Caudate nucleus (tissue), 63 donors: ENCODE measurements at places on chromosomes 5 and 9.

- DNase-seq = peak; percentile 97
These were observed 19.7 kb upstream of the GARNL3 start for GRCh38 chr9:127244609-127245601.

- no peak for DNase-seq
These were observed 6.4 kb upstream of the NOTCH1 start for GRCh38 chr9:136552117-136552703.

DNA sequence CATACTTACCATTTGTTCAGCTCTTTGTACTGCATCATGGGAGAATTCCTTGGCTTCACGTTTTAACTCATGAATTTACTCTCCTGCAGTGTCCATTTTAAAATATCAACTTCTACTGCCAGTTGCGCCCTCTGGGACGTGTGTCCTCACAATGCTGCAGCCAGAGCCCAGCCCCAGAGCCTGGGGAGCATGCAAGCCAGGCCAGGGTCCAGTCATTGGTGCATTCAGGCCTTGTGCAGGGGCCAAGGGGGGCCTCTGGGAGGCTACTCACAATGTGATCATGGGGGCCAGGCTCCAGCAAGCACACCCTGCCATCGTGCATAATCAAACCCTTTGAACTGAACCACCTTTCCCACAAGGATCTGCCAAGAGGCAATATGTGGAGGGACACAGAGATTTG, 105.6 kb upstream of the CCDC112 start:
- DNase-seq = no peak

GRCh38 chr9:86324901-86325300, 29.3 kb downstream of the TUT7 start:
- DNase-seq = no peak

- peak; percentile 4 for DNase-seq
These were observed 13.2 kb upstream of the AQP7 start for GRCh38 chr9:33415501-33416038.

- DNase-seq = no peak
These were observed 52.9 kb upstream of the PAPPA start for GRCh38 chr9:116100711-116101121.

- DNase-seq = no peak
These were observed 296.1 kb upstream of the DMAC1 start for GRCh38 chr9:8095672-8096086.

- no peak for DNase-seq
These were observed 200.4 kb downstream of the FOXD4L6 start for GRCh38 chr9:40927851-40928802.

- DNase-seq = no peak
These were observed 164.7 kb downstream of the ADAMTSL1 start for GRCh38 chr9:18638371-18639249.

GRCh38 chr9:132154863-132155567, 6.8 kb upstream of the NTNG2 start:
- DNase-seq = no peak

DNA sequence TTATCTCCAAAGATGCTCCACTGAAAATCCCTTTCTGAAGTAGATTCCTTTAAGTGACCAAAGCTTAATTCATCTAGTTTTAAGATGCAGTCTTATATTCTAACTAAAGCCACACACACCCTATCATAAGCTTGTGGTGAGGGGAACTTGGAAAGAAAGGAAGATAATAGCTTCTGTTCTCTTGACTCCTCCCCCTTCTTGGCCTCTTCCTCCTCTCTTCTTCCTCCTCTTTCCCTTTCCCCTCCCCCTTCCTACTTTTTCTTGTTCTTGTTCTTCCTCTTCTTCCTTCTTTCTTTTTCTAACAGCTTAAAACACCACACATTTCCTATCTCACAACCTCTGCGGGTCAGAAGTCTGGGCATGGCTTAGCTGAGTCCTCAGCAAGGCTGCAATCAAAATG, 23.5 kb downstream of the IL7R start:
- no peak for DNase-seq

DNA sequence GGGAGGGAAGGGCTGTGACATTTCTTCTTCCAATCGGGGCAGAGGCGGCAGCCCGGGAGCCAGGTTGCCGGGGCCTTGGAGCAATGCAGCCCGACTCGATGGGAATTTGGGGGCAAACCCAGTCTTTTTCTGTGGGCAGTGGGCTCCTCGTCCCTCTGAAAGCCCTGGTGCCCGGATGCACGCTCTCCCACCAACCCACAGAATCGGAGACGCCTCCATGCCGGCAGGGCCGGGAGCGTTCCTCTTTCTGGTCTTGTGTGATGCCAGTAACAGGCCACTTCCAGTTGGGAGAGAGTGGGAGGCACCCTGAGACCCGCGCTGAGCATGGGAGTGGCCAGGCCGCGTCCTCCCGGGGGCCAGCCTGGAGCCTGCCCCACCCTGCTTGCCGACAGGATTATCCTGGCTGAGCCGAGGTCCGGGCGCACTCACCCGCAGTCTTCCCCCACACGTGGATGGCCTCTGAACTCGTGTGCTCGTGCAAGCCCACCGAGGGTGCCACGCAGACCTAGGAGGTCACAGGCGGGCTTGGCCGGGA, 17.8 kb downstream of the OLFM1 start:
- DNase-seq = no peak

GRCh38 chr5:56190497-56190896, 42.6 kb downstream of the ANKRD55 start:
- no peak for DNase-seq

DNA sequence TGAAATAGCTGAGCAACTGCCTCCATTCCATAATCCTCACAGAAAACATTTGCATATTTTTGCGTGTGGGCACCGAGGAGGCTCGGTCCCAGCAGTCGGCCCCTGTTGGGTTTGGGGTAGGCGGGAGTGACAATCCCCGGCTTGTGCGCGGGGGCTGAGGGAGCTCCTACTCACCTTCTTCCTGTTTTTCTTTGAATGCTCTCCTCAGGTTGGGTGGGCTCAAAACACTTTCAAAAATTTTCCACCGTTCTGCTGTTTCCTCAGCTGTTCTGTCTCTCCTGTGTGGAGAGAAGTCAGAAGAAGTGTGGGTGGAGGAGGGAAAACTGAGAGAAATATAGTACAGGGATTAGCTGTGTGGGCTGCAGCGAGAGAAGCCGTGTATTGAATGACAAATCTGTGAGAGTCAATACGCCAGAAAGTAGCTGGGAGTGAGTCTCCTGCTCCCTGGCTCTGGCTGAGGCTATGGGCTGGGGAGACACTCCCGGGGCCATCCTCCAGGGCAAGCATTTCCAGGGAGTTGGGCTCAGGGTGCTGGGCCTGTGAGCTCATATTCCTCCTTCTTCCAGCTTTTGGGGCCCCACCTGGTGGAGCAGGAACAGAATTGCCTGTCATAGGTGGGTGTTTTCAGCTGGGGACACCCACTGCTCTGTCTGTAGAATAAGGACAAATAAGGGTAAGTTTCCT, 84.7 kb downstream of the CMYA5 start:
- DNase-seq = no peak

DNA sequence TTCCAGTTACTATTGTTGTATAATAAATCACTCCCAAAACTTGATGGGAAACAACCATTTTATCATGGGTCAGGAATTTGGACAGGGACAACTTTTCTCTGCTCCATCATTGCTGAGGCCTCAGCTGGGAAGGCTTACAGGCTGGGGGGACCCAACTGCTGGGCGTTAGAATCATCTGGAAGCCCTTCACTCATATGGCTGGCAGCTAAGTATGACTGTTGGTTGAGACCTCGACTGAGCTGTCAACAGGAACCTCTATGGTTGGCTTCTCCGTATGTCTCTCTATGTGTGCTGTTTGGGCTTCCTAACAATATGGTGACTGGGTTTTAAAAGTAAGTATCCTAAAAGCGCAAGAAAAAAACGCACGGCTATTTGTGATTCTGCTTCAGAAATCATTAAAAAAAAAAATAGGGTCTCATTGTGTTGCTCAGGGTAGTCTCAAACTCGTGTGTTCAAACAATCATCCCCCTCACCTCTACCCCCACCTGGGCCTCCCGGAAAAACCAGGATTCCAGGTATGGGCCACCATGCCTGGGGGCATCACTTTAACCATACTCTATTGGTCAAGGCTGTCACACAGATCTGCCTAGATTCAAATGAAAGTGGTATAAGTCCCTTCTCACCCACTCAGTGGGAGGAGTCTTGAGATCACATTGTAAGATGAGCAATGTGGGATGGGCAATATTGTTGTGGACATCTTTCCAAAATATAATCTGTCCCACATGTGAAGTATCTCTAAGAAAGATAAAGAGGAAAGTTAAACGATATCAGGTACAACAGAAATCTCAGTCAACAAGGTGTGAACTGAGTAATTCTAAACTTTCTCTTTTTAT, 15.2 kb downstream of the FNBP1 start:
- no peak for DNase-seq

GRCh38 chr5:87944553-87945285, 323.9 kb downstream of the TMEM161B start:
- peak; percentile 77 for DNase-seq

GRCh38 chr9:115196919-115197318, 79.0 kb upstream of the TNC start:
- no peak for DNase-seq

- no peak for DNase-seq
These were observed 18.9 kb downstream of the MRPS30 start for GRCh38 chr5:44827681-44828080.

DNA sequence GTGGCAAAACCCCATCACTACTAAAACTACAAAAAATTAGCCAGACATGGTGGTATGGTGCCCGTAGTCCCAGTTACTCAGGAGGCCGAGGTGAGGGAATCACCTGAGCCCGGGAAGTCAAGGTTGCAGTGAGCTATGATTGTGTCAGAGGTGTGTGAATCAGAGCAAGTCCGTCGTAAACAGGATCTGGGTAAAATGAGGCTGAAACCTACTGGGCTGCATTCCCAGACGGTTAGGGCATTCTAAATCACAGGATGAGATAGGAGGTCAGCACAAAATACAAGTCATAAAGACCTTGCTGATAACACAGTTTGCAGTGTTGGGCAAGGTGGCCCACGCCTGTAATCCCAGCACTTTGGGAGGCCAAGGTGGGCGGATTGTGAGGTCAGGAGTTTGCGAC, 1.9 kb upstream of the CLTB start:
- no peak for DNase-seq
